ENCODE measurements at places on chromosomes 1 and 21.

GRCh38 chr1:28259934-28260802 lies 850 bp downstream of the SESN2 start:
- no peak for DNase-seq

DNA sequence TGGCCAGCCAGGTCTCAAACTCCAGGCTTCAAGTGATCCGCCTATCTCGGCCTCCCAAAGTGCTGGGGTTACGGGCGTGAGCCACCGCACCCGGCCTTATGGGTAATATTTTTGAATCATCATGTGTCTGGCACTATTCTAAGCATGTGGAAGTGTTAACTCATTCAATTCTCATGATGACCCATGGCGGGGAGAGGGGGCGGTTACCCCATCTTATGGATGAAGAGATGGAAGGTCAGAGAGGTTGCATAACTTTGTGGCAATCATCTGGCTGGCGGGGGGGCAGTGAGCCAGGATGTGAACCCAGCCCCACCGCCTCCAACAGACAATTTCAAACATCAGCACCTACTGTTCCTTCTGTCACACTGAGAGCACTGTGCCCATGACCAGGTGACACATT lies 11.5 kb upstream of the TAS1R2 start:
- DNase-seq = no peak

- DNase-seq = no peak
These were observed 120.6 kb downstream of the SLC45A1 start for GRCh38 chr1:8438489-8438888.

- no peak for DNase-seq
These were observed 48.8 kb upstream of the RAP1A start for GRCh38 chr1:111570781-111571181.

DNA sequence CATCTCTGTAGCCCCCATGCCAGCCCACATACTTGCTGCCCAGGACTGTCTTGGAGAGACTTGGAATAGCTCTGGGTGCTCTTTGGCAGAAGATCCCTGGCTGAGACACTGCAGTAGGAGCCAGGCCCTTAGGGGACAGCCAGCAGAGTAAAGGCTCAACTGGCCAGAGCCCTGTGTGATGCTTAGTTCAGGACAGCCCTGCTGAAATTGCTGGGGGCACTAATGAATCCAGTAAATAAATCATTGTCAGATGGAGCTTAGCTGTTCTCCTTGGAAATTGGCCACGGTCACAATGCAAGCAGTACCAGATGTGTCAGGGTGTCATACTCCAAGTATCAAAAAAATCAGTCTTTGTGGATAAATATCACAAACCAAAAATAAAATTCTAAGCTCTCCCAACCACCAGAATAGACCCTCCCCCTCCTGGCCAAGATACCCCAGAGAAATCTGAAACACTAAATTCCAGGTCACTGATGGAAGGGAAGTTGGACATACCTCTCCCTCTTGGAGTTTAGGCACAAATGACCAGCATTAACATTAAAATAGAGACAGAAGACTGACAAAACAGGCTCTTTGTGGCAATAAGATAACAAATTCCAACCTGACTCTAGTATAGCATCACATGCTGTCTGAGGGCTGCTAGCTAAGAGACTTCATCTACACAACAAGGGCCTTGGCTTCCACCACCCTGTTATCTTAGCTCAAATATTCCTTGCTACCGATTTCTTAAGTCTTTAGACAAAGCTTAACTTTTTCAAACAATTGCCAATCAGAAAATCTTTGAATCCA lies 83.2 kb upstream of the DNAH14 start:
- DNase-seq = no peak

- DNase-seq = no peak
These were observed 5.2 kb downstream of the TNFSF4 start for GRCh38 chr1:173201969-173202368.

DNA sequence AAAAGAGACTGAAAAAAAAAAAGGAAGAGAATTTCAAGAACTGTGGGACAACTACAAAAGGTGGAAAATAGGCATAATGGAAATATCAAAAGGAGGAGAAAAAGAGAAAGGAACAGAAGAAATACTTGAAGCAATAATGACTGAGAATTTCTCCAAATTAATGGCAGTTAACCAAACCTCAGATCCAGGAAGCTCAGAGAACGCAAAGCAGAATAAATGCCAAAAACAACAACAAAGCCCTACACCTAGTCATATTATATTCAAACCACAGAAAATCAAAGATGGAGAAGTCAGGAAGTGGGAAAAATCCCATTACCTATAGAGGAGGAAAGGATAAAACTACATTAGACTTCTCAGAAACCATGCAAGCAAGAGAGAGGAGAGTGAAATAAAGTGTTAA lies 20.7 kb upstream of the AHCYL1 start:
- no peak for DNase-seq

DNA sequence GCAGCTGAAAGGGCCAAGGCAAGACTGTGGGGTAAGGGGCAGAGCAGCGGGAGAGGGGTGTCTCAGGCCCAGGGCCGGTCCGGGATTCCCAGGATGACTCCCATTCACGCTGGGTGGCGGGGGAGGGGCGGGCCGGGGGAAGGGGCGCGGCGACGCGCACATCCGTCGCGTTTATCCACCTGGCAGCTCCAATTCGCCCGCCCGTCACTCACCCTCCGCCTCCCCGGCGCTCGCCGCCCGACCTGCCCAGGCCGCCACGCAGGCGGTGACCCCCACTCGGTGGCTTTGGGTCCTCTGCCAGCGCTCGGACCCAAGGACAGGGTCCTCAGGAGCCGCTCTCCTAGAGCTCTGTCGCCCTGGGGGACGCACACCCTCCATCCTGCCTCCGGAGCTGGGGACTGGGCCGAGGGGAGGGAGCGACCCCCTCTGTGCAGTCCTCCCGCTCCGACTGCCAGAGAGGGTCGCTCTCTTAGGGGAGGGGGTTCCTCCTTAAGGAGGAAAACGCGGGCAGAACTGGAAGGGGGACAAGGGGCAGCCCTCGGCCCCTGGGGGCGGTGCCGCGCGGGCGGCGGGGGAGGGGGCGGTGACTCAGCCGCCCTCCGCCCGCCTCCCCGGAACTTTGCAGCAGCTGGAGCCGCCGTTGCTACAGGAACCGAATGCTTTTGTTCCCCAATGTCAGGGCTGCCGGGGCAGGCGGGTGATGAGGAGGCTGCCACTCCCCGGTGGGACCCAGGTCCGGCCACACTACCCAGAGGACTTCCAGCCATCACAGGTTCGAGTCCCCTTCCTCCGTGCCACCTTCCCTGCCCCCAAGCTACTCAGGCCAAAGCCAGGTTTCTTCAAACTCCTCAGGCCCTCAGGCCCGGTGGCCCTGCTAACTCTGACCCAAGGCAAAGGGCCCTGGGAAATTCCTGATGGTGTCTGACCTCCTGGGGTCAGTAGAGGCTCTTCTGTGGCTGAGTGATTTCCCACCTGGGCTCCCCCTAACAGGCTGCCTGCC lies 3.4 kb downstream of the ADGRB2 start:
- peak; percentile 35 for DNase-seq

GRCh38 chr1:175433532-175434282 lies 241.1 kb upstream of the KIAA0040 start:
- DNase-seq = no peak

- no peak for DNase-seq
These were observed 6.2 kb upstream of the ACP6 start for GRCh38 chr1:147676311-147677085.

DNA sequence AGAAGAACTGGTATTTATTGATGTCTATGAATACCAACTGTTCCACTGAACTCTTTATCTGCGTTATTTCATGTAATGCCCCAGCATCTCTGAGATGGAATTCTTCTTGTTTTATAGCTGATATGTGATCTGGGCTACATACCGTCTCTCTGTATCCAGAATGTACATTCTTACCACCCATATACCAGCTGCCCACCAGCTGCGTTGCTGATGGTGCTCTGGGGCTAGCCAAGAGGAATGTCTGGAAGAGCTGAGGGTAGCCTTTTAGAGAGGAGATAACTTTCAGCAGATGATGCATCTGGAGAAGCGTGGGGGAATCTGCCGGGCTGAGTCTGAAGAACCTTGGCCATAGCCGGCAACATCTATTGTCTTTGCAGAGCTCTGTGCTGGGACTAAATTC lies 137.5 kb downstream of the RYR2 start:
- DNase-seq = no peak

DNA sequence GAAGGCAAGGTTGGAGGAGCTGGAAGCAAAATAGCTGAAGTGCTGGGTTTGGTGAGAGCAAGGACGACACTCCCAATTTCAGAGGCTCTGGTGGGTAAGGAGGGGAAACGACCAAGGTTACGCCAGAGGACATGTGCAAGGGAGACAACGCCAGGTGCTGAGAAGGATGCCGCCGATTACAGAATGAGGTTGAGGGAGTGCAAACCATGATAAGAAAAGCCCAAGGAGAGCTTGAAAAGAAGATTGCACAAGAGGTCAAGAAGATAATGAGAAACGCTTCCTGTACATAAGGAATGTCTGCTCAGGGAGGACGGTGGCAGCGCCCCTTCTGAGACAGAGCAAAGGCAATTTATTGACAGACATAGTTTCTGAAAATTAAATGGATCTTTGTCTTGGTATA lies 382.0 kb upstream of the PROX1 start:
- no peak for DNase-seq

DNA sequence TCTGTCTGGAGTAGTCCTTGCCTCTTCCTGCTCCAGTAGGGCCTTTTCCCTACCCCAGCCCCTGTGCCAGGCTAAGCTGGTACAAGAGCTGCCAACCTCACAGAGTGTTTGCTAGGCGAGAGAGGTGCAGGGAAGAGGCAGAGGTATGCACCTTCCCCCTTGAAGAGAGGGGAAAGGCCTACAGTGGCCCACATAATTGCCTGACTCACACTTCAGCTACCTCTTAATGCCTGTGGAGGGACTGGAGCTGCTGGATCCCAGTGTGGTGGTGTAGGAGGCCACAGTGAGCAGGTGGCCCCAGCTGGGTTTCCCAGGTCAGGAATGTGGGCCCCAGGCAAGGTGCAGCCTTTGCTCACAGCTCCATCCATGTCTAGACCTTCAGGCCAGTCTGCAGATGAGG lies 3.3 kb upstream of the CCDC28B start:
- DNase-seq = no peak

DNA sequence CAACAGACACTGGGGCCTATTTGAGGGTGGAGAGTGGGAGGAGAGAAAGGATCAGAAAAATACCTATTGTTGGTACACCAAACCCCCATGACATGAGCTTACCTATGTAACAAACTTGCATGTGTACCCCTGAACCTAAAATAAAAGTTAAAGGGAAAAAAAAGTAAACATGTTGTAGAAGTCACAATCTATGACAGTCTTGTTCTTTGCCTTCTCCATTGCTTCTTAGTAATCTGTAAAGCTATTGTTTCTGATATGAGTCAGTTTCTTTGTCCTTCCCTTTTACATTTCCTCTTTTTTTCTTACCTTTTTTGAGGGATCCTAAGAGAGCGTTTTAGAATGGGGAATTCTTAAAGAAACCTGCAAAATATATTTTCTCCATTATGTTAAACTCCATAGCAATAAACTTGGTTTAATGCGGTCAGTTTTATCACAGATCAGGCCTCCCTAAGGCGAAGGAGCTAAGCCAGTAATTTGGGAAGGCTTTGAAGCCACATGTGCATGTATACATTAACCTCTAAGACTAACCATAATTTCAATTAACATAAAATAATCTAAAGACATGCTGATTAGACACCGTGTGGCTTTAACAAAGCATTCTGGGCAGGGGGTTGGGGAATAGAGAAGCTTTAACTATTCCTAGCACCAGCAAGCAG lies 77.8 kb upstream of the C1orf105 start:
- no peak for DNase-seq

Data from activated T-helper 1 cell treated with anti-CD3 and anti-CD28 coated beads, Interleukin-2, amount 50 U/mL, for 16 hours (primary cell).